Spleen (tissue), 13 donors: ENCODE measurements at places on chromosomes 6 and 20. TPM values are rescaled to one million over a fixed set of nuclear protein-coding genes. Genes with fewer than 3 reads are reported as not detected.

DNA sequence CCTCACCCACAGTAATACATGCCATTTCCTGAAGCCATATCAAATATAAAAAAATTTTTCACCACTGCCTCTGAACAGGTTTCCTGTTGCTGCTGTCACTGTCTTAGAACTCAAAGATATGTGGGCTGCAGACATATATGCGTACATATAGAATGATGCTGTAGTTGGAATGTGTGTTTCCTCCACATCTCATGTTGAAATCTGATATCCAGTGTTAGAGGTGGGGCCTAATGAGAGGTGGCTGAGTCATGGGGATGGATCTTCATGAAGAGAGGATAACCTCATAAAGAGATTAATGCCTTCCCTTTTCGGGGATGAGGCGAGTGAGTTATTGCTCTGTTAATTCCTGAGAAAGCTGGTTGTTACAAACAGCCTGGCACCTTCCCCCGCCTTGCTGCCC, 7.7 kb upstream of the SCP2D1 start:
- H3K27ac ChIP-seq = no peak overlapping the region
- no peak for DNase-seq
- no peaks in the 10 kb centered on the region for H3K36me3 ChIP-seq
- H3K4me3 ChIP-seq = no peak overlapping the region
- H3K4me1 ChIP-seq = no peaks in the 10 kb centered on the region

DNA sequence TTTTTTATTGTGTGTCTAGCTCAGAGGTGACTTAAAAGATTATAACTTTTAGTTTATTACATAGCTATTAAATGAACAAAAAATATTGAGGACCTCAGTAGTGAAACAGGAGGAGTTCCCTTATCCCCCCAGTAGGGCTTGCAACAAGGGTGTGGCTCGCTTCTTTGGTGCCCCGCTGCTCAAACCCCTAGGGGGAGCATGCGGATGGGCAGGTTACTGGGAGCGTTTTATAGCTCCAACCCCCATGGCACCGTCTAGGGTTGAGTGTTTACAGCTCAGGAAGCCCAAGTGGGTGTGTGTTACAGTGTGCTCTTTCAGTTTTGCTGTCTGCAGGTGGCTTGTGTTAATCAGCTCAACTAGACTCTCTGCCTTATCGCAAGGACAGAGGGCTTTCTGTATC, 1513.7 kb downstream of the GRIK2 start:
- DNase-seq = no peak
- no peaks in the 10 kb centered on the region for H3K36me3 ChIP-seq
- no peak overlapping the region for H3K4me3 ChIP-seq
- H3K27me3 ChIP-seq = no peaks in the 10 kb centered on the region
- no peak overlapping the region for H3K27ac ChIP-seq
- H3K4me1 ChIP-seq = no peaks in the 10 kb centered on the region

DNA sequence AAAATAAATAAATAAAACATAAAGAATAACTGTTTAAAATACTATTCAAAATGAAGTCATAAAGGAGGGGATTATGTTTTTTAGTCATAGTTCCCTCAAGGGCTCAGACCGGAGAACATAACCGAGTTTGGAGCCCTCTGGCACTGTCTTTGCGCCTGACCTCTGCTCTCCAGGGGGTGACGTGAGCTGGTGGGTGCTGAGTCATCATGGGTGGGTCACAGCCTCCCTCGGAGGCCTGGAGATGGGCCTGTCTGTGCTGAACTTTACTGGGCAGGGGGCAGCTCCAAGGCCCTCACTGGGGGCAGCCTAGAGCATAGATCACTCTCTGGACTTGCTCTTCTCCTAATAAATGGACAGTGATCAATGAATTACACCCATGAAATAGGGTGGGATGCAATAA, 3.1 kb upstream of the MAVS start:
- no peak overlapping the region for H3K4me3 ChIP-seq
- H3K27me3 ChIP-seq = no peaks in the 10 kb centered on the region
- H3K27ac ChIP-seq = no peak overlapping the region
- H3K36me3 ChIP-seq = no peaks in the 10 kb centered on the region

Gene GABRR1
- not detected for total RNA-seq

Gene KIAA1755
- 1.9 TPM for total RNA-seq

Gene ID1
- 142 TPM for total RNA-seq

Gene SMOC2
- total RNA-seq = 0.94 TPM

Gene ULBP1
- 0.34 TPM for total RNA-seq
